Activated CD4-positive, alpha-beta T cell treated with anti-CD3 and anti-CD28 coated beads for 24 hours (primary cell): ENCODE measurements at places on chromosomes 16 and 17.

- no peak for DNase-seq
These were observed 12.4 kb upstream of the YWHAE start for GRCh38 chr17:1412185-1413110.

DNA sequence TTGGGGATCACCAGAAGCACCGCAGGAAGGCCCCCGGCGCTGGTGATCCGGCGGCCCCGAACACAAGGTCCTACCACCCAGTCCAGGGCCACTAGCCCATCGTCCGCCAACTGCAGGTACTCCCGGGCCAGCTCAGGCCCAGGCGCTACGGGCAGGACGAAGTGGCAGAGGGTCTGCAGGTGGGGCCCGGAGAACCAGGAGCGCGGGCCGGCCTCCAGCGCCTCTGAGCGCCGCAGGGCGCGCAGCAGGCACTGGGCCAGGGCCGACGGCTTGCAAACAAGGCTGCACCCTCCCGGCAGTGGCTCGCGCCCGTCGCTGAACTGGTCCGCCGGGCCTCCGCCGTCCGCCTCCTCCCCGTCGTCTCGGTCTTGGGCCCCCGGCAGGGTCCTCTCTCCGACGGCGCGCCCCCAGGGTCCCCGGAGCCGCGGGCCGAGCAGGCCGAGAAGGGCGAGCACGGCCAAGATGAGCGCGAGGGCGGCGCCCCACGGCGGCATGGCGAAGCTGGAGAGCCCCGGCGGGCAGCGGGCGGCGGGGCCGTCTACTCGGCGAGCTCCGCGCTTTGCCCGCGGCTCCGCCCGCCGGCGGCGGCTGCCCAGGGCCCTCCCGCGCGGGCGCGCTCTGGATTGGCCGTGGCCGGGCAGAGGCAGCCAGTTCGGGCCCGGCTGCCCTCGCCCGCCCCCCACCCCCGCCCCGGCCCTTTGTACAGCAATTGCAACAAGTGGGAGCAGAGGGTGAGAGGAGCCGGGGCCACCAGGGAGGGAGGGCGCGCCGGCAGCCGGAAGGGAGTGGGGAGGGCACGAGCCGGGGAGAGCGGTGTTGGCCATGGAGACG lies at the start of gene ABHD15:
TSS of gene ABHD15 (minus strand) at position 565 of the 831 bp plus-strand sequence. CDS start at position 494, 71 bp downstream.
- no peak for DNase-seq

DNA sequence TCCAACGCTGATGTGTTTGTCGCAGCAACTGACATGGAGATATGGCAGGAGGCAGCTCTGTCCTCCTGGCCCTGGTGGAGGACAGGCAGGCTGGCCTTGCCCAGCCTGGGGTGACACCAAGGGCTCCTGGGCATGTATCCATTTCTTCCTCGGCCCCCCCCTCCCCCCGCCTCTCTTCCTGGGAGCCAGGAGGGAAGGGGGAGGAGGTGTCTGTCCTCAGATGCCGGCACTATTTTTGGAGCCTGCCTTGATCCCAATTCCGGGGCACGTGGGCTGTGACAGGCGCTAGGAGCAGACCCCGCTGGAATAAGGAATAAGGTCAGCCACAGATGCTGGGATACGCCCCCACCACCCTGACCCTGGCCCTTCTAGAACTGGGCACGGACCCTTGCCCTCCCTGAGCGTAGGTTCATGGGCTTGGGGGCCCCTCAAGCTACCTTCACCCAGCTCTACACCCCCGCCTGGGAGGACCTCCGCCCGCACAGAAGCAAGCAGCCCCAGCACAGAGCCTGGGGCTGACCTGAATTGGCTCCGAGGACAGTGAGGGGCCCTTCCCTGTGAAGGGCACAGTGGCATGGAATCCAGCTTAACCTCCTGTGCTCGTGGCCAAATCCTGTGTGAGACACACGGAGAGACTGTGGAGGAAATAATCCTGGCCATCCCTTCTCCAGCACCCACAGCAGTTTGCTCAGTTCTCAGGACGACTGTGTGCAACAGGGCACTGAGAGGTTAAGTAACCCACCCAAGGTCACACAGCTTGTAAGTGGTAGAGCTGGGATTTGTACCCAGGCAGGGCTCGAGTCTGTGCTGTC lies 24.1 kb downstream of the SEC14L5 start:
- no peak for DNase-seq

DNA sequence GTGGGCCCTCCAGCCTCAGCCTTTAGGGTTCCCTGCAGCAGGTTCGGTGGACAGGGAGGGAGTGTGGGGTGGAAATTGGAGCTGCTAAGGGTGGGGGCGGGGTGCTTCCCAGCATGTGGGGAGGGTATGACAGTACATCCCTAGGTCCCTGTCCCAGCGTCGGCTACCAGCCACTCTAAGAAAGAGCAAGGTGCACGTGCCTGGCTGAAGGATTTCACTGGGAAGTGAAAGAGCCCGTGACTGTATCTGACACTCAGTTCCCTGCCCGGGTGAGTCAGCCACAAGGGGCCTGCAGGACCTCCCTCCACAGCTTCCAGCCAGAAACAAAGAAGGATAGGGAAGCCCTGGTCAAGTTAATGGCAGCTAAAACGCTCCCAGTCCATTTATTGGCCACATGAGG lies 4.1 kb downstream of the SNRNP25 start:
- DNase-seq = no peak

- DNase-seq = no peak
These were observed 28.0 kb downstream of the ADGRG5 start for GRCh38 chr16:57570301-57571070.

DNA sequence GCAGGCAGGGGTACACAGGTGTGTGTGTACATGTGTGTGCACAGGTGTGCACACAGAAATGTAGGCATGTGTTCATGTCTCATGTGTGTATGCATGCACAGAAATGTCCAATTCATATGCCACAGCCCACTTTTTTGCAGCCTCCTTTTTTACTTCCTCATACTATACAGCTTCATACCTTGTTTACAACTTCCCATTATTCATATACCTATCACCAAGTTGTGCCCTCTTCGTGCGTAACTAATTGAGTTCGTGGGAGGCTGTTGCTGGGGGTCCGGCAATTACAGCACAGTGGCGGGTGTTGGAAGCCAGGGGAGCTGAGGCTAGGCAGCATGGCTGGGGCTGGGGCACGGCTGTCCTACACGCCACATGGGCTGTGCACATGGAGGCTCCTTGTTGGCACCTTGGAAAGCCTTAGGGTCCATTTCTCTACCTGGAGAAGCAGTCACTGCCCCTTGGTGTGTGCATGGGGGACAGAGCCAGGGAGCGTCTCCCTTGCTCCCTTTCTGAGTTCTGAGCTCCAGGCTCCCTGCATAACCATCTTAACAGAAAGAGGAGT lies 266.7 kb downstream of the ENGASE start:
- DNase-seq = no peak

GRCh38 chr17:61744252-61744651 lies 119.1 kb downstream of the BRIP1 start:
- no peak for DNase-seq

- no peak for DNase-seq
These were observed 278.8 kb upstream of the C16orf82 start for GRCh38 chr16:26787924-26788323.

DNA sequence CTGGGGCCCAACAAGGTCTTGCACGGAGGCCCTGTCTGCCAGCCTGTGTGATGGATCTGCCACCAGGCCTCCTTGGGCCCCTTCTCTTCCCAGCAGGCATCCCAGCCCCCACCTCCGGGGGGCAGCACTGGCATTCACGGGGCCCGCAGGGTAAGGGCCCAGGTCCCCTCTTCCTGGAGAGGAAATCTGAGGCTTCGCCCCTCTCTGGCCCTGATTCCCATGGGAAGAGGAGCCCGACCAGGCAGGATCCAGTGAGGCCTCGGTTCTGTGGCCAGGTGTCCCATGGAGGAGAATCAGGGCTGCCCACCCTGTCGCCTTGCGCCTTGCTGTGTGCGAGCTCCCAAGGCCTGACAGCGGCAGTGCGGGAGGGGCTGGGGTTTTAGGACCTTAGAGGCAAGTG lies 48.4 kb downstream of the PDPK1 start:
- DNase-seq = no peak

DNA sequence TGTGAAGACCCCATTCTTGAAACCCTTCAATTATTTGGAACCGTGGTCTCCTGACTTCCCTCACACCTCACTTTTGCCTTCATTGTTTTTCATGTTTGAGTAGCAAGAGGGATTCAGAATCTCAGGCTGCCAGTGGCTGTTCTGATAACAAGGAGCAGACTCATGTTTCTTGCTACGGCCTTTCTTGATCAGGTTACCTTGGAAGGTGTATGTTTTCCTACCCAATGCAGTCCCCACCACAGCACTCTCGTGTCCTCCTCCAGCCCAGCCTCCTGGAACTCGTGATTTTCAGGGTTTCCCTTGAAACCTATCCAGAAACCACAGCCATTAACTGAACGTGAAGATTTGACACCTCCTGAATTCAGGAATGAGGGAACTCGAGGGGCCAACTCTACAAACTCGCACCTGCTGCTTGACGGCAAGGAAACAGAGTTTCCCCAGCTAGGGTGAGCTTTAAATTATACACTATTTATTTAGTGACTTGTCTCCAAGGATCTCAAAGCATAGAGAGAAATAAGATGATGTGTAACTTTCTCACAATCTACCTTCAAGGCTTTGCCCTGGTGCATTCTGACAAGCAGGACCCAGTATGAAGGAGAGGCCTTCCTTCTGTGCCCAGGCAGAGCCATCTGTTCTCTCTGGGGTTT lies 1.6 kb downstream of the ZFHX3 start:
- no peak for DNase-seq

GRCh38 chr16:88531931-88532433 lies 38.2 kb upstream of the ZC3H18 start:
- DNase-seq = no peak

DNA sequence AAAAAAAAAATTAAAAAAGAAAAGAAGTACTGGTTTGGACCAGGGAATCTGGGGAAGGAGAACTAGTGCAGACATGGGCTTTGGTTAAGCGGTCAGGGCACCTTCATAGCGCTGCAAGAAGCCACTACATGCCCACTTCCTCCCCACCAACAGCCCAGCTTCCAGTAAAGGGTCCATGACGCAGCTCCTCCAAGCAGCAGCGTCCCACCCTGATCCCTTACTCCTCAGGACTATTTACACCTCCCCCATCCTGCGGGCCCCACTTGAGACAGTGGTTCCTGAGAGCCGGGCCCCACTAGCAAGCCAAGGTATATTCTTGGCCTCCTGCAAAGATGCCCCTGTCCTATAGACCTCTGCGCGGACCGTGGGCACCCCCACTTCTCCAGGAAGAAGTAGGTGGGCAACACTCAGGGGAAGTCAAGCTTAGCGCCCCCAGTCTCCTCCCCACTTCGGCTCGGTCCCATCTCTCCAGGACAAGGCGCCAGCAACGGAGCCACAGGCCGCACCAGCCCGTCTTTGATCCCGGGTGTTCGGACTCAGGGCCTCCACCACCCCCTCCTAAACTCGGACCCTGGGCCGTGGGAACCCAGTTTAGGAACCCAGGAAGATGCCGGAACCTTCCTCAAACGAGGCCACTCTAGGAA lies 913 bp upstream of the PRR14 start:
- no peak for DNase-seq

DNA sequence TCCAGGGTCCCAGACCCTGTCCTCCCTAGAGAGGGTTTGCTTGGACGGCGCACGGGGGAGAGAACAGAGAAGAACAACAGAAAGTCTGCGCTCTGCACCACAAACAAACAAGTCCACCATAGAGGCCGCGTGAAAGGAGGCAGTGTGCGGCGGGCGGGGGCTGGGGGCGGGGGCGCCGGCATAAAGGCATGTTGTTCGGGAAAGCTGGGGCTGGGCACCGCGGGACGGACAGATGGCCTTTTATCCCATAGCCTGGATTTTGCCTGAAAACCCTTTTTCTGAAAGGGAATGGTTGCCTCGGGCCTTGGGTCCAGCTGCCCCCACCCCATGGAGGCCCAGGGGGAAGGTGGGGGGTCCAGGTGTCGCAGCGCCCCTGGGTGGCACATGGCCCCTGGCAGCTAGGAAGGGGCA lies 26.0 kb downstream of the FA2H start:
- no peak for DNase-seq

GRCh38 chr17:75518983-75519537 lies 2.7 kb downstream of the TSEN54 start:
- DNase-seq = no peak

- no peak for DNase-seq
These were observed 72.8 kb downstream of the CACNG3 start for GRCh38 chr16:24328835-24329452.

DNA sequence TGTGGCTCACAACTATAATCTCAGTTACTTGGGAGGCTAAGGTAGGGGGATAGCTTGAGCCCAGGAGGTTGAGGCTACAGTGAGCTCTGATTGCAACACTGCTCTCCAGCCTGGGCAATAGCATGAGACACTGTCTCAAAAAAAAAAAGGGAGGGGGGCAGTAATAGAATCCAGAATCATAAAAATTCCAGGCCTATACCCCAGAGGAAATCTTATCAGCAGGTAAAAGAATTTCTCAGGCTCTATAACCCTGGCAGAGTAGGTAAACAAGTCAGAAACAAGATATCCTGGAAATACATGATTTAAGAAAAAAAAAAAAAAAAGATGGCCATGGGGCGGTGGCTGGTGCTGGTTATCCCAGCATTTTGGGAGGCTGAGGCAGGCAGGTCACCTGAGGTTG lies 12.9 kb downstream of the SPAG9 start:
- DNase-seq = no peak

DNA sequence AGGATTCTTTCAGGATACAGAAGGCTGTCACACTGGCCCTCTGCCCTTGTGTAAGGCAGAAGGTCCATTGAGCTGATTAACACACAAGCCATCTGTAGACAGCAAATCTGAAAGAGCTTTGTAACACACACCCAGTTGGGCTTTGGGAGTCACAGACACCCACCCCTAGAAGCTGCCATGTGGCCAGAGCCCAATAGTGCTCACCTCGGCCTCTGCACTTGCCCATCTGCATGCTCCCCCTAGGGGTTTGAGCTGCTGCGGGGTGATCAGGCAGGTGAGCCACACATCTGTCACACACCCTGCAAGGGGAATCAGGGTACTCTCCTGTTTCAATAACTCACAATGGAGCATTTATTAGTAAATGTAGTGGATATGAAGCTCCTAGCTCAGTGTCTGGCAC lies 138.3 kb downstream of the CHD9NB start:
- DNase-seq = no peak

GRCh38 chr16:942436-943060 lies 28.2 kb downstream of the LMF1 start:
- DNase-seq = no peak

DNA sequence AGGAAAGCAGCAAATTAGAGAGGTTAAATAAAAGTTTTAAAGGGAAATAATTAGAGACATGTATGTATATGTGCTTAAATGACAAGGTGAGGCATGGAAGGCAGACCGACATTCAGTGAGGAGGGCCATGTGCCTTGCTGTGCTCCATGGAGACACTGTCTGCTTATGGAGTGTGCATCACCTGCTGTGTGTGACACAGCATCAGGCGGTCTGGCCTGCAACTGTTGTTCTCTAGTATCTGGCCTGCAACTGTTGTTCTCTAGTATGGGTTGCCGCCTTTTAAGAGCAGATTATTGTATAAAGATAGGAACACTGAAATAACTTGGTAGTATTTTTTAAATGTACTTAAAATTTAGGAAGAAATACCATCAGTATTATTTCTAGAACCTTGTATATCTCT lies 225.1 kb downstream of the LGALS9B start:
- no peak for DNase-seq

- DNase-seq = no peak
These were observed 29.1 kb downstream of the ENDOV start for GRCh38 chr17:80443916-80444643.

GRCh38 chr16:72012607-72013006 lies 4.1 kb downstream of the DHODH start:
- DNase-seq = no peak

GRCh38 chr16:67151431-67152097 lies 766 bp upstream of the B3GNT9 start:
- no peak for DNase-seq

- DNase-seq = no peak
These were observed 10.5 kb downstream of the IQCK start for GRCh38 chr16:19728636-19728965.

- DNase-seq = no peak
These were observed 182.3 kb downstream of the TMEM132E start for GRCh38 chr17:34761646-34762045.
